Fibroblast of pulmonary artery (primary cell): ENCODE measurements at places on chromosomes 5 and 9.

DNA sequence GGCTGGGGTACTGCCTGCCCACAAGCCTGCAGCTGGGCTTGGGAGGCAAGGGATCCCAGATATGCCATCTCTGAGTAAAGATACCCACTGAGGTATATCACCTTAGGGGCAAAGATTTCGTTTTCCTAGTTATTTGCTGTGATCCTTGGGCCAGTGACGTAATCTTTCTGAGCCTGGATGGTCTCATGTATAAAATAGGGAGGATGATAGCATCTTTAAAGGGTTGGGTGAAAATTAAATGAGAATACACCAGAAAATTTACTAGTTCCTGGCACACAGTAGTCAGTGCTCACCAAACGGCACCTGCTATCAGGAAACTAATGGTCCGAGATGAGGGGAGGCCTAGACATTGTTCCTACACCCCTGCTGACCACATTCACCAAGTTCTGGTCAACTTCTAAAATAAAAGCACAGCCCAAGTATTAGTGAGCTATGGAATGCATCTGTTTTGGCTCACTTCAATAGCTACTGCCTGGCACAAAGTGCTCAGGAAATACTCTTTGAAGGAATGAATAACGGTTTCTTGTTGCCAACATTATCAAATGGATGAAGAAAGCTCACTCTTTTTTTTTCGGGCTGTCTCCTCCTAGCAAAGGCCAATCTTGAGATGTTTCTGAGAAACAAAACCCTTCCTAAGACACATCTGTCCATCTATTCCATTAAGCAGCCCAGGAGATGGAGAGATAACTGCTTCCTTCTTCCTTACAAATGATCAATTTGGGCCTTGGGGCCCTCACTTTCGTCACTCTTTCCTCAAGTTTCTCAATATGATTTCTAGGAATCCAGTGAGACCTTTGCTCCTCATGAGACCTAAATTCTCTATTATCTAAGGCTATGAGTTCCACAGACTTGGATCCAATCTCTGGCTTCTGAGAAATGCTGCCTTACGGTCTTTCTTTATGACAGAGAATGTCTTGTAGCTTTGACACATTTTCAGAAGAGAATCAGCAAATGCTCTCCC lies 98.2 kb downstream of the DPYSL3 start:
- DNase-seq, result peak; percentile 76

DNA sequence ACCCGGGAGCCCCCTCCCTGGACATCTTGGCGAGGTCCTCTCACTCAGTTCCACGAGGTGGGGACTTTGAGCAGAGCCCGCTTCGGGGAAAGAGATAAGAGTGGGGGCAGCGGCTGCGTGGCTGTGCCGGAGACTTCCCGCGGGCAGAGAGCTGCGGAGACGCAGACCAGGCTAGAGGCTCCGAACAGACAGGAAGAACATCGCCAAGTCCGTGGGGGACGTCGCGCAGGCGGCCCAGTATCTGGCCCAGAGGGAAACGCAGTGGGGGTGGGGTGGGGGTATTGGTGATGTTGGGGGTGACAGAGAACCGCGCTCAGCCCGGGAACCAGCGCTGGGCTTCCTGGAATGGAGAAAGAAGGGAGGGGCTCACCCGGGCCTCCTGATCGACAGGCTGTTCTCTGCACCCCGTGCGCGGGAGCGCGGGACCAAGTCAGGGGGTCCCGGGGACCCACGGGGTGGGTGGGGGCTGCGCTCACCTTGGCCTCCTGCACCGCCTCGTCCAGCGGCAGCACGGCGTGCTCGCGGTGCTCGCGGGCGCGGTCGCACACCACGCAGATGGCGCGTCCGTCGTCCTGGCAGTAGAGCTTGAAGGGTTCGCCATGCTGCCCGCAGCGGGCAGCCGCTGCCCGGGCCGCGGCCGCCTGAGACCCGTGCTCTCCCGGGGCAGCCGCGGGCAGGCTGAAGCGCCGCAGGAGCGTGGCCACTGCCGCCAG lies 727 bp downstream of the TRIM7 start:
- DNase-seq, result no peak

- DNase-seq, result peak; percentile 31
Measured at GRCh38 chr5:173717959-173718358, 101.5 kb upstream of the BOD1 start.

DNA sequence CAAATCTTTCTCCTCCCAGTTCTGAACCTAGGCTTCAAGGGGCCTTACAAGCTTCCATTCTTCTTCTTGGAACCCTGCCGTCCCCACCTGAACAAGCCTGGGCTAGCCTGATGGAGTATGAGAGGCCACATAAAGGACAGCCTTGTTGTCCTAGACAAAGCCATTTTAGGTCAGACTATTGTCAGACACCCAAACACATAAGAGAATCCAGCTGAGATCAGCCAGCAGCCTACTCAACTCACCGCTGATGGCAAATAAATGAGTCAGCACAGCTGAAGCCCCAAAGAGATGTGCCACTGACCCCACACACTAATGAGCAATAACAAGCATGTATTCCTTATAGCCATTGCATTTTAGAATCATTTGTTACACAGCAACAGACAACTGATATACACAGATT lies 33.8 kb downstream of the SVEP1 start:
- DNase-seq, result no peak

DNA sequence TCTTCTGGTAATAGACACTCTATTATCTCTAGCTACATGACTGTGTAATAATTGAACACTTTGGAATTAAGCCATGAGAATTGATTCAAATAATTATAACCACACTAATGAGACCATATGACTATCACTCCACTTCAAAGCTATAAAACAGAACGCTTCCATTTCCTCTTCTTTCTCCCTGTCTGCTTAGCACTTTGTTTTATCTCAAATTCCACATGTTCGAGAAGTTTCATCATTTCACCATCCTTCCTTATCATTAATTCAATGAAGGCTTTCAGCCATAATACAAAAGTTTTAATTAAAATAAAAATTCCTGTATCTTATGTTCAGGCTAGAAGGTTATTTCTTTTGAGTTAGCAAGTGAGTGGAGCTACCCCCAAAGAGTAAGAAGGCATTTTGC lies 7.4 kb upstream of the DCTN4 start:
- DNase-seq, result no peak

GRCh38 chr5:124747791-124748686 lies 1.6 kb upstream of the ZNF608 start:
- peak; percentile 50 for DNase-seq

DNA sequence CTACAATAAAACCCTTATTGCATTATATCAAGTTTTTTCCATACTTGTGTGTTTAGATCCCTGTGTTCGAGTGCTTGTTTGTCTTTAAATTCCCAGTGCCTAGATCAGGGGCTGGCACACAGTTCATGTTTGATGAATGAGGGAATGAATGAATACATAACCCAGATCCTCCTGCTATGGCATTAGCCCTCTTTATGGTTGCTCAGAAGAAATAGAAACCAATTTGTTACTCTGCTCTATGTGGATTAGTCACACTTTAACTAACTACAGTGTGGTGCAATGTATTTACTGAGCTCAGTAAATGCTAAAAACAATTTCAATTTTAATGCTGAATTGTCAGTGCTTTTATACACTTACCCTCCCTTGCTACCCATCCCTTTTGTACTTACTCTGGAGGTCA lies 16.4 kb upstream of the GALNT10 start:
- no peak for DNase-seq

DNA sequence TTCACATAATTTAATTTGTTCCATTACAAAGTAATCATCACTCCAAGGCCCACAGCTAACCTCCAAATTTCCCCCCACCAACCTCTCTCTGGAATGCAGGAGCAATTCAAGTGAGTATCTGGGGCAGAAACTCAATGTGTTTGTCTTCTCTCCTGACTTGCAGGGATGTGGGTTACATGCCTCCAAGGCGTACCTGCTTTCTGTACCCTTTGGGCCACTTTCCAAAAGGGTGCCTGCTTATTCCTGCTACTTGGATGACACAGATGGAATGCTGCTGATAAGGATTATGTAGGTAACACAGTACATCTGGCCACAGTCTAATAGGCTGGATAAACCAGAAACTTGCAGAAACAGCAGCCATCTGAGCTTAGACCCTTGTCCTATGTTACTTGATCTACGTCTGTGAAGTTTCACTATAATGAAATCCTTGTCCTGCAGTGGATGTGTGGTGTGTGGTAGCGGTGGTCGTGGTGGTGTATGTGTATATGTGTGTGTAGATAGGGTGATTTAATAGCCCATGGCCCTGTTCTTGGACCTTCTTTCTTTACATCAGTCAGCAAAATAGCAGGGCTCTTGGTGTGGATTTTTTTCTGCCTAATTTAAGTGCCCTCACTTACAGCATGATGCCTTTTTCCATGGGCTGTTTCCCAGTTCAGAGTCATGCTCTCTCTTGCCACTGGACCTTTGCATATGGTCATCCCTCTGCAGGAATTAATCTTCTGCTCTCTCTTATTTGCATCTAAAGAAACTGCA lies 175.9 kb downstream of the ZDHHC21 start:
- no peak for DNase-seq

GRCh38 chr9:1173993-1174392 lies 123.8 kb downstream of the DMRT2 start:
- DNase-seq, result no peak
